Activated naive CD8-positive, alpha-beta T cell treated with anti-CD3 and anti-CD28 coated beads, Interleukin-2, amount 10 ng/mL, durations not matched to agents 7 days and 5 days (primary cell): ENCODE measurements at places on chromosomes 4 and X.

DNA sequence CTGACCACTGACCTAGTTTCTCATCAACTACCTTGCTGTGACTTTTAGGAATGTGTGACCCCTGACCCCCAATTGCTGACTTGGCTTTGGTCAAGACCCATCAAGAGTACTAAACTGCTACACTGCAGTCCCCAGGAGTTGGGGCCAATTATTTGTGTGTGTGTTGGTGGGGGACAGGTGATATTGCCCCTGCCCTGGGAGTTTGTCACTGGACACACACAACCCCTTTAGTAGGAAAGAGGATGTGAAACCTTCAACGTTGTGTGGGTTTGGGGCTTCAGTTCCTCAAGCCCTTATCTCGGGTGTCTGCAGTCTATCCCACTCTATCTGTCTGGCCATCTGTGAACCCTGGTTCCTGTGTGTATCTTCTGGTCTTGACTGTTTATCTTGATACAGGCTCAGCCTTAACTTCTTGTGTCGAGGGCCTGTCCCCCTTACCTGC lies 6.5 kb downstream of the SASH3 start:
- DNase-seq = no peak

DNA sequence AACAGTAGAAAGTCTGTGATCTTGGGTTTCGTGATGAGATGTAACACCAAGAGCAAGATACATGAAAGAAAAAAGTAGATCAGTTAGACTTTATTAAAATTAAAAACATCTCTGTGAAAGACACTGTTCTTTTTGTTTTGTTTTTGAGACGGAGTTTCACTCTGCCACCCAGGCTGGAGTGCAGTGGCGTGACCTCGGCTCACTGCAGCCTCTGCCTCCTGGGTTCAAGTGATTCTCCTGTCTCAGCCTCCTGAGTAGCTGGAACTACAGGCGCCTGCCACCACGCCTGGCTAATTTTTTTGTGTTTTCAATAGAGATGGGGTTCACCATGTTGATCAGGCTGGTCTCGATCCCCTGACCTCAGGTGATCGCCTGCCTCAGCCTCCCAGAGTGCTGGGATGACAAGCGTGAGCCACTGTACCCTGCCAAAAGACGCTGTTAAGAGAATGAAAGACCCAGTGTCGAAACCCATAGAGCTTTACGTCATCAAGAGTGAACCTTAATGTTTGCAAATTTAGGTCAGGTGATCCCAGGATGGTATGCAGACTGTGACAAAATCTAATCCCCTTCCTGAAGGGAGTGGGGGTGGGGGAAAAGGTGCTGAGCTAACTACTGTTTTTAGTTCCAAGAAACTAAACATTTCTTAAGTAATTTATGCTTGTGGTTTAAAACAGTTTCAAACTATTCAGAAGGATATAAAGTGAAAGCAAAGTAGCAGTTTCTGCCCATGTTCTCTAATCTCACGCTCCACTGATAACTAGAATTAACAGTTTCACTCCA lies 8.0 kb downstream of the OFD1 start:
- no peak for DNase-seq

DNA sequence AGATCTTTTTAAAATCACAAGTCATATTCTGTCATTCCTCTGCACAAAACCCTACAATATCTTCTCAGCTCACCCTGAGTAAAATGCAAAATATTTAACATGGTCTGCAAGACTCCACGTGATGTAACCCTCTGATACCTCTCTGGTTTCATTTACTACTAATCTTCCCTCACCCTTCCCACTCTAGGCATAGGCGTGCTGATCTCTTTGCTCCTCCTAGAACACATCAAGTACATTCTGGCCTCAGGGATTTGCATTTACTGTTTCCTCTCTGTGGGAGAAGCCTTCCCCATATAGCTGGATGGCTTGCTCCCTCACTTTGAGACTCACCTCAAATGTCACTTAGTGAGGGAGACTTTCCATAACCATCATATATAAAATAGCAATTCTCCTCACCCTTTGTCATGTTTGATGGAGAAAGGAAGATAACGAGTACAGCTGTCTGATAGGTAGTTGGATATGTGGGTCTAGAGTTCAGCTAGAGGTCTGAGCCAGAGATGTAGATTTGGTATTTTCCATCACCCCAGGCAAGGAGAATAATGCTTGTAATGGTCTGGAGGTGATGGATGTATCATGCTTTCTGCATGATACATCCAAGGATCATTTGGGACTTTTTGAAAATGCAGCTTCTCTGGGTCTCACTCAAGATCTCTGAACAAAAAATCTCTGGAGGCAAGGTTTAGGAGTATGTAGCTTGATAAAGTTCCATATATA lies 123.9 kb upstream of the VAMP7 start:
- no peak for DNase-seq

GRCh38 chr4:153479101-153479500 lies 12.9 kb downstream of the TMEM131L start:
- no peak for DNase-seq

- DNase-seq = no peak
Measured at GRCh38 chr4:168908093-168908492, 102.0 kb downstream of the CBR4 start.

DNA sequence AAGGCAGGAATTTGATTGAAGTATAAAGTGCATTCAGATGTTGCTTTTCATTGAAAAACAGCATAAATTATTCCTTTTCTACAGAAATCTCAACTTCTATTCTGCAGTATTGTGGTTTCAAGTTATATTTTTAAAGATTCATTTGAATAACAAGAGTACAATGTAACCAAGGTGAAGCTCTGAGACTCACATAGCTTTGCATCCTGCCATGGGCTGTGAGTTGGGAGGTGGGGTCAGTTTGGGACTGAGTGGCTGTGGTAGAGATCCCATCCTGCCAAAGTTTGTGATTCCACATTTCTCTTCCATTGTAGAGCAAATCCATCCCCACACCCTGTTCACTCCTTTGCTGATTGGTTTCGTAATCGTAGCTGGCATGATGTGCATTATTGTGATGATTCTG lies 69.2 kb downstream of the KIT start:
- no peak for DNase-seq

DNA sequence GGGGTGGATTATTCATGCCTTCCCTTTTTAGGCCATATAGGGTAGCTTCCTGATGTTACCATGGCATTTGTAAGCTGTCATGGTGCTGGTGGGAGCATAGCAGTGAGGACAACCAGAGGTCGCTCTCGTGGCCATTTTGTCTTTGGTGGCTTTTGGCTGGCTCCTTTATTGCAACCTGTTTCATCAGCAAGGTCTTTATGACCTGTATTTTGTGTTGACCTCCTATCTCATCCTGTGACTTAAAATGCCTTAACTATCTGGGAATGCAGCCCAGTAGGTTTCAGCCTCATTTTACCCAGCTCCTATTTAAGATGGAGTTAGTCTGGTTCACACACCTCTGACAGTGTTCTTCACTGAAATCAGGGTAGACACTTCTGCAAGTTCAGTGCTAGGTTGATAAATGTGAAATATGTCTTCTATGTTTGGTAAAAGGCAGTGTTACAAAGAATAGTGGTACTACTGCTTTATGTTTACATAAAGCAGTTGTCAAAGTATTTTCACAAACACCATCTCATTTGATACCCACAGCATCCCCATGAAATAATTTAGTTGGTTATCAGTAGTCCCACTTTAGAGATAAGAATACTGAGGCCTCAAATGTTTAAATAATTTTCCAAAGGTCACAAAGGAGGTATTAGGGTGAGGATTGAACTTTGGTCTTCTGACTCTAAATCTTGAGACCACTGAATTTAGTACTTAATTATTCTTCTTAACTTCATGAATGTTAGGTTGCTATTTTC lies 77.1 kb upstream of the C4orf54 start:
- DNase-seq = no peak

DNA sequence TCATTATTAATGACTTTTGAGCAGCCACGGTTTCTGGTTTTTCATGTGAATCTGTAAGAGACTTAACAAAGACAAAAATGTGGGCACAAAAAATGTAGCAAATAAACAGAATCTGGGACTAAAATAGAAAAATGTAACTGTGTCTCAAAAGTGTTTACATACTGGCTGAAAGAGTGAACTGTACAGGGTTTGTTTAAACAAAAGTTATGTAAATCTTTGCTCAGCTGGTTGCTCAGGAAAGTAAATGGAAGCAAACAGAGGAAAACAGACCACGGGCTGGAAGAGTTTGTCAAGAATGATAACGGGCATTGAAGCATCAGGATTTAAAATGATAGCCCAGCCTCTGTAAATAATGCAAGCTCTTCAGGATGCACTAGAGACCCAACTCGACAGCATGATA lies 921.8 kb upstream of the FTHL17 start:
- no peak for DNase-seq
